ENCODE measurements at places on chromosomes 12 and 14.

- no peak for DNase-seq
These were observed 285.4 kb downstream of the ALG10B start for GRCh38 chr12:38601949-38602348.

DNA sequence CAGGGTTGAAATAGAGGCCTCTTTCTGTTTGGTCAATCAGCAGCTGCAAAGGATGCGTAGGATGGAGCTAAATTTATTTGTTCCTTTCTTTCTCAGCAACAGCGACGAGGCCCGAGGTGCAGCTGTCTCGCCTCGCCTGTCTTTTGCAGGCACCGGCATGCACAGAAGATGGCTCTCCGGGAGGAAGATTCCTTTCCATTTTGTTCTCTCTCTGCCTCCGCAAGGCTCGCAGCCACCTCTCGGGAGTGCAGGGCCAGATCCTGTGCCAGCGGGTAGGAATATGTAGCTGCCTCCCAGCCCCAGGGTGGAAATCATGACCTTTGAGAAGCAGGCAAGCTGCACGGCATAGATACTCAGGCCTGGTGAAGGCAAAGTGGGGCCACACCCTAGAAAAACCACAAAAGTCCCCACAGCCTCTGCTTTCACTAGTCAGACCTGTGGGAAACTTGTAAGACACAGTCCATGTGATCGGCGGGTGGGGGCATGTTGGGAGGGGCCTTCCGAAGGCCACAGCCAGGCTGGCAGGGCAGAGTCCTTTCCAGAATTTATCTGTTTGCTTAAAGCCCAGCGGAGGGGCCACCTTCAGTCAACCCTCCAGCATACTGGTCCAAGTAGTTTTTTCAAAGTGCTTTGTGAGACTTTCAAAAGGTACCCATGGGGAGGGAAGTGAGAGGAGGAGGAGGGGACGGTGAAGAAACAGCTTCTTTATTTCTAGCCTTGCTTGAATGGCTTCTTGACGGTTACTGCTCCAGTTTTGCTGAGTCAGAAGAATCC is at the start of gene MAP1LC3B2:
Gene MAP1LC3B2 (plus strand): TSS at position 220 of the 774 bp plus-strand sequence. CDS start 16,562 bp downstream, outside the sequence.
- DNase-seq, result peak; percentile 87

- no peak for DNase-seq
These were observed 12.0 kb downstream of the C12orf75 start for GRCh38 chr12:105342464-105342863.

GRCh38 chr12:93550748-93551611 is 21.5 kb upstream of the SOCS2 start:
- no peak for DNase-seq

- no peak for DNase-seq
These were observed 4.2 kb downstream of the ERO1A start for GRCh38 chr14:52690983-52691760.

DNA sequence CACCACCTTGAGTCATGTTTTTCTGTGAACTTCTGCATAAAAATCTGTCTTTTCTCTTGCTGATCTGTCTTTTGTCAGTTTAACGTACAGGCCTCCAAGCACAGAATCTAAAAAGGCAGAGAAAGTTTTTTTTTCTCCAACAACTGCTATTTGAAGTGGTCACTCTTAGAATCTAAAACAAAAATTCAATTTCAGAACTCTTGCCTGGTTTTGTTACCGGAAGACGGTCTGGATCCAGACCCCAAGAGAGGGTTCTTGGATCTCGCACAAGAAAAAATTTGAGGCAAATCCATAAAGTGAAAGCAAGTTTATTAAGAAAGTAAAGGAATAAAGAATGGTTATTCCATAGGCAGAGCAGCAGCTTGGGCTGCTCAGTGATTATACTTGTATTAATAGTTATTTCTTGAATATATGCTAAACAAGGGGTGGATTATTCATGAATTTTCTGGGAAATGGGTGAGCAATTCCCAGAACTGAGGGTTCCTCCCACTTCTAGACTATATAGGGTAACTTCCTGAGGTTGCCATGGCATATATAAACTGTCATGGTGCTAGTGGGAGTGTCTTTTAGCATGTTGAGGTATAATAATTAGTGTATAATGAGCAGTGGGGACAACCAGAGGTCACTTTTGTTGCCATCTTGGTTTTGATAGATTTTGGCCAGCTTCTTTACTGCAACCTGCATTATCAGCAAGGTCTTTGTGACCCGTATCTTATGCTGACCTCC is 150.0 kb upstream of the PLEKHA5 start:
- DNase-seq, result no peak

GRCh38 chr14:99872786-99873440 is 79.7 kb downstream of the EML1 start:
- DNase-seq, result no peak

GRCh38 chr12:82008251-82008650 is 249.1 kb upstream of the PPFIA2 start:
- no peak for DNase-seq

DNA sequence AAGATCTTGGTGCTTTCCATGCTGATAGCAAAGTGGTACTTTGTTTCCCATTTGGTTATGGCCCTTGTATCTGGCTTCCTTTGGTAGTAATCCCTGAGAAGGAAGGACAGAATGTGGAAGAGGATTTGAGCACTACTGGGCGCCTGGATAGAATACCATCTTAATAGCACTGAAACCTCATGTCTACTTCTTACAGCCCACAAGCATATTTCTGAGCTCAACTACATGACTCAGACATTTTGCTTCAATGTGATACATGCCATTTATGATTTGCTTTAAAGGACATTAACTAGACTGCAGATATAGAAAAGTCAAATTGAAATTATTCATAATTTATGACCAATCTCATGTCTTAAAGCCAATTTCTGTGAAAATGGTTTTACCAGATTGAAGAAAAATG is 80.4 kb downstream of the LIN7A start:
- DNase-seq, result no peak

DNA sequence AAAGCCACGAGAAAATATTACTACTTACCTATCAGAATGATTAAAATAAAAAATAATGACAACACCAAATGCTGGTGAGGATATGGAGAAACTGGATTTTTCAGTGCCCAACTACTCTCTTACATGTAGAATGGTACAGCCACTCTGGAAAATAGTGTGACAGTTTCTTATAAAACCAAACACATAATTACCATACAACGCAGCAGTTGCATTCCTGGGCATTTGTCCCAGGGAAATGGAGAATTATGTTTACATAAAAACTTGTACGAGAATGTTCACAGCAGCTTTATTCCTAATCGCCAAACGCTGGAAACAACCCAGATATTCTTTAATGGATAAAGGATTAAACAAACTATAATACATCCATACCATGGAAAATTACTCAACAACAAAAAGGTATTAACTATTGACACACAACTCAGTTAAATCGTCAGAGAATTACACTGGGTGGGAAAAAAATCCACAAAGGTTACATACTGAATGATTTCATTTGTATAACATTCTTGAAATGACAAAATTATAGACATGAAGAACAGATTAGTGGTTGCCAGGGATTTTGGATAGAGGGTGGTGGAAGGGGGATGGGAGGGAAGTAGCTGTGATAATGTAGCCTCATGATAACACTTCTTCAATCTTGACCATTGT is 35.4 kb downstream of the TAOK3 start:
- DNase-seq, result no peak

DNA sequence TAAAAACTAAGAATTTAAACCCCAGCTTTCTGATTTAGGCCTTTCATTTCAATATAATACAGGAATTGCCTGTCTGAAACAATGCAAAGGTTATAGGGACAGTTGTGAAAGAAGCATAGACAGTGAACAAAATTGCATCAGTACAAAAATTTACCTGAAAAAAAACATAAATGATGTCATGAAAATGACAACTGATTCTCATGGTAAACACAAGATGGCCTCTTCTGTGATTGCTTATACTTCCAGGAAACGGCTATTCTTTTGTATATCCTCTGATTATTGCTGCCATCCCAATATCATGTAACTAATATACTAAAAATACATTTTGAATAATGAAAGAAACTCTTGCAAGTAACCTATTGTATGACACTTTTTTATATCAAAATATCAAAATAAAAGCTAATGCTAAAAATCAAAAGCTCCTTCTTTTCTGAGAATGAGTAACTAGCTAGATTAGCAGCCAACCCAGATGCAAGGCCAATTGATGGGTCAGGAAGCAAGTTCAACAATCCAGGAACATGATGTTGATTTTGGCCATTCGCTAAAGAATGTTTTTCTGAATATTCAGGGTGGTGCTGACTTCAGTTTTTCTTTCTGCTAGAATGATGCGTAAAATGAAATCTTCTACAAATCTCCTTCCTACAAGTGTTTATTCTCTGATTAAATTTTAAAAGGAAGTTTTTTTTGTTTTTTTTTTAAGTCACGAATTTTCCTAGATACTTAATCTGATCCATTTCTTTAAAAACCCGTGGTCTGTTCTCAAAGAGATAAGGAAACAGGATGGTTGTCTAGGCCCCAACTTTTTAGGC is 83.6 kb downstream of the ALX1 start:
- no peak for DNase-seq

- DNase-seq, result no peak
These were observed 226.2 kb upstream of the CRY1 start for GRCh38 chr12:107319533-107320032.

GRCh38 chr12:46547421-46548354 is 175.1 kb upstream of the SLC38A2 start:
- DNase-seq, result no peak

DNA sequence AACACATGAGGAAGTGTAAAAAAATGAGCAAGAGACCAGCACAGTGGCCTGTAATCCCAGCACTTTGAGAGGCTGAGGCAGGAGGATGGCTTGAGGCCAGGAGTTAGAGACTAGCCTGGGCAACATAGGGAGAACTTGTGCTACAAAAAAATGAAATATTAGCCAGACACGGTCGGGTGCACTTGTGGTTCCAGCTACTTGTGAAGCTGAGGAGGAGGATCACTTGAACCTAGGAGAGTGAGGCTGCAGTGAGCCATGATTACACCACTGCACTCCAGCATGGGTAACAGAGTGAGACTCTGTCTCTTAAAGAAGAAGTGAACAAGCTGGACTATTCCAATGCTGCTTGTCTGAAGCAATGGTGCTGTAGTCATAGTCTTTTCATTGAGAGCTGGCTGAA is 36.3 kb upstream of the MAP3K9 start:
- DNase-seq, result no peak

- no peak for DNase-seq
These were observed 96.8 kb downstream of the SRGAP1 start for GRCh38 chr12:63941166-63941800.

GRCh38 chr12:53585448-53586125 is 40.6 kb downstream of the ATF7 start:
- no peak for DNase-seq

DNA sequence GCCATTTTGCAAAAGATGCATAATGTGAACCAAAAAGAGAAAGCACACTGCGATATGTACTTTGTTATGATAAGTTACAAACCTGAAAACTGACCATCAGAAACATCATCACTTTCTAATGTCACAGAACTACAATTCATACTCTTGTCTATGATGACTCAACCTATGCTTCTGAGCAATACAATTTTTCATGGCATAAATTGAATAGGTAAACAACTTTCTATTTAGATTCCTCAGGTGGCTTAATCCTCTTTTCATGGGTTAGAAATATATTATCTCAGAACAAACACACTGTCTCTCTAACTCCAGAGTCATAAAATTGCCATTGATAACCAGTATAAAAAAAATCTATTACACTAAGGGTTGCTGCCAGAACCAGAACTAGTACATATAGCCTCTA is 1715.0 kb upstream of the FLRT2 start:
- no peak for DNase-seq

GRCh38 chr12:12845794-12846243 is 32.7 kb downstream of the DDX47 start:
- DNase-seq, result no peak

GRCh38 chr12:18130851-18131250 is 40.9 kb upstream of the RERGL start:
- DNase-seq, result no peak

GRCh38 chr12:90460681-90461080 is 494.3 kb downstream of the CCER1 start:
- DNase-seq, result no peak

- no peak for DNase-seq
These were observed 214.2 kb downstream of the GLT1D1 start for GRCh38 chr12:129067491-129067890.

DNA sequence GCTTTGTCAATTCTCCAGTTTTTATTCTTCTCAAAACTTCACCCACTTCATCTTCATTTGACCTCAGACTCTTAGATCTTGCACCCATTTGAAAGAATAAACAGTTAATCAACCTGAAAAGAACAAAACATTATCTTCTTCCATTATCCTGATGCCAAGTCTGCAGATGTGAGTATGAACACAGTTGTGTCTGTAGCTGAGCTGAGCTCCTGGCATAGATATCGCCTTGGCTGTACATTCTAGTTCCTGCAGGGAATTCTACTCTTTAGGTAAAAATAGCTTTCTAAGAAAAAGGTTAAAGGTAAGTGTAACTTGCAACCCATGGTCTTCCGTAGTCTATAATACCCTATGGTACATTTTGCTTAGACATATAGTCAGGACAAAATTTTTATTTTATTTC is 169.7 kb downstream of the KCNA5 start:
- DNase-seq, result no peak

- no peak for DNase-seq
These were observed 5.4 kb upstream of the ERO1A start for GRCh38 chr14:52700701-52701172.

- DNase-seq, result no peak
These were observed 106.3 kb downstream of the ST8SIA1 start for GRCh38 chr12:22228022-22228875.

DNA sequence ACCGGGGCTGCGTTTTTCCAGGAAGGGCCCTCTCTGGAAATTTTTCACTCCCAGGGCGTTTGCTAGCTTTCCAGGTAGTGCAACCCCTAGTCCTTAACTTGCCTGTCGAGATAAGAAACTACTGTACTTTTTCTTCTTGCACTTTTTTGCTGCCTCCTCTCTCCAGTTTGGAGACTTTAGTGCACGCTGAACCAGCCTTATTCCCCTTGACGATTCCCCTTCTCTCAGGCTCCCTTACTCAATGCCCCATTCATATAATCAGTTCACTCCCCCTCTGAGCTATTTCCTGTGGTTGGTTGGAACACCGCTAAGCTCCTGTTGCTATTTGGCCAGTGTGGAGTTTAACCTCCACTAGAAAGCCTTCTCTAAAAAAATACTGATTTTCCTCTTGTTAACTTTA is 682 bp downstream of the CREBL2 start:
- peak; percentile 46 for DNase-seq

- DNase-seq, result no peak
These were observed 51.9 kb downstream of the CPSF2 start for GRCh38 chr14:92173668-92174067.

- DNase-seq, result no peak
These were observed 89.9 kb upstream of the PRICKLE1 start for GRCh38 chr12:42679466-42679865.

- DNase-seq, result no peak
These were observed 11.4 kb upstream of the CATSPERB start for GRCh38 chr14:91743305-91743653.
